AG09319 (cell line): ENCODE measurements at places on chromosomes 5 and 9.
A peak's percentile ranks its signal among the peaks of the same experiment; 100 is the strongest.

DNA sequence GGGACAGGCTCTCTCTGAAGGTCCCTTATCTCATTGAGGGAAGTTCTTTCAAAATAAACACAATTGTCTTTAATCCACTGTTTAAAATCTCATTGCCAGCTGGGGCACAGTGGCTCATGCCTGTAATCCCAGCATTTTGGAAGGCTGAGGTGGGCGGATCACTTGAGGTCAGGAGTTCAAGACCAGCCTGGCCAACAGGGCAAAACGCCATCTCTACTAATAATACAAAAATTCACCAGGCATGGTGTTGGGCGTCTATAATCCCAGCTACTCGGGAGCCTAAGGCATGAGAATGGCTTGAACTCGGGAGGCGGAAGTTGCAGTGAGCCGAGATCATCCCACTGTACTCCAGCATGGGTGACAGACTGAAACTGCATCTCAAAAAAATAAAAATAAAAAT is 8.3 kb upstream of the NDFIP1 start:
- no peak for DNase-seq

GRCh38 chr9:37511016-37512010 is 25.6 kb downstream of the POLR1E start:
- DNase-seq: no peak

DNA sequence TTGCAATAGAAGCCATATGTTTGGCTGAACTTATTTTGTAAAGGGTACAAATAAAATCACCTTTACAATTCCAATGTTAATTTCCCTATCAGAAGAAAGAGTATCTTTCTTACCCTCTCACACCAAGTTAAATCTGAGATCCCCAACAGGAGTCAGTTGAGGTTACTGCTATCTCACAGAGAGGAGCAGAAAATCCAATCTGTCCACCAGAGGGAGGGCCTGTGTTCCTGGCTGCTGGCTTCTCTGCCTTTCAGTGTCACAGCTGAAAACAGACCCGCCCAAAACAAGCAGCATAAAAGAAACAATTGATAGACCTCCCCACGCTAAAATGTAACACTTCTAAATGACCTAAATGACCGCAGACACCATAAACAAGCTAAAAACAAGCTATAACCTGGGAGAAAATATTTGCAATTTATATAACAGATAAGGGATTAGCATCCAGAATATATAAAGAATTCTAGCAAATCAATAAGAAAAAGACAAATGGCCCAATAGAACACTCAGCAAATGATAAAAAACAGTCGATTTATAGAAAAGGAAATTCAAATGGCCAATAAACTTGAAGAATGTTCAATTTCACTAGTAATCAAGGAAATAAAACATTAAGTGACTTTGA is 24.5 kb upstream of the MVB12B start:
- DNase-seq: peak; percentile 22

DNA sequence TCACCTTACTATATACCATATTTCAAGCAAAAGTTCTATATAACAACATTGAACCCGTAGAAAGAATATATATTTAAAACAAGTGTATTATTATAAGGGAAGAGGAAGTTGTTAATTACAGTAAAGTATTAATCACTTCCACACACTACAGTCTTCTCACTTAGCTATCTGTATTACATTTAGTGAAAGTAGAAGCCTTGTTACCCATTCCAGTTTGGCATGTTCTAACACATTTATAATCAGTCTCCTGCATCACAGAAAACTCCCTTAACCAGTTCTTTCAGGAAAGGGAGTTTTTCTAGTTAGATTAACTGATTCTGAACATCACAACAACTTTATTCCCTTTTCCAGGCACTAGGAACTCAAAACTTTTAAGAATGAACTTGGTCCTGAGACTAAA is 6.9 kb downstream of the RAB14 start:
- DNase-seq: no peak

DNA sequence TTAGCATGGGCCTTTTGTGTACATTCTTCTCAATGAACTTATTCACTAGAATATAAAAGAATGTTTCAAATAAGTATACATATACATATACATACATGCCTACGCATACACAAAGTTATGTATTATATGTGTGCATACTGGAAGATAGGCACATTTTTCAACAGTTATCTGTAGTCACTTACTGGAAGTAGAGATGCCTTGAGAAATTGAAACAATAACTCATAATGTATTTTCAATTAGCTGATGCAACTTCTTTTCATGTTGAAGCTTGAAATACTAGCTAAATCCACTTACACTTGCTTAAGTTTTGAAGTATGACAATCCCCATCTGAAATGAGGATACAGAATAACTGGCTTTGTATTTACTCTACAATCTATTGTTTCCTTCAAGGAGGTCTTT is 469.0 kb upstream of the PTGER4 start:
- no peak for DNase-seq

DNA sequence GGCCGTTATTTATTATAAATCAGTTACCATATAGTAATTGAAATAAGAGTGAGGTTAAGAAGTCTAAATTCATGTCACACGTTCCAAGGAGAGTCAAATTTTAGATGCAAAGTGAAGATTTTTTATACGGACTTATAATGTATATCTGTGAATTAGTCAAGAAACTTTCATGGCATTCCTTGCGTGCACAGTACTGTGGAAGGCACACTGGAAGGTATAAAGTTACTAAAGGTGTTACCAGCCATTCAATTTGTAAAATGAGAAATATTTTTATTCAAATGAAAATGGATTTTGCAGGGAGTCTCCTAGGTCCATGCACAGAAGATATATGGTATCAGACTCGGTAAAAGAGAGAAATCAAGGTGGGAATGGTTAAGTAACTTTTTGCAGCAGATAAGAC is 408.1 kb upstream of the CTNND2 start:
- no peak for DNase-seq

DNA sequence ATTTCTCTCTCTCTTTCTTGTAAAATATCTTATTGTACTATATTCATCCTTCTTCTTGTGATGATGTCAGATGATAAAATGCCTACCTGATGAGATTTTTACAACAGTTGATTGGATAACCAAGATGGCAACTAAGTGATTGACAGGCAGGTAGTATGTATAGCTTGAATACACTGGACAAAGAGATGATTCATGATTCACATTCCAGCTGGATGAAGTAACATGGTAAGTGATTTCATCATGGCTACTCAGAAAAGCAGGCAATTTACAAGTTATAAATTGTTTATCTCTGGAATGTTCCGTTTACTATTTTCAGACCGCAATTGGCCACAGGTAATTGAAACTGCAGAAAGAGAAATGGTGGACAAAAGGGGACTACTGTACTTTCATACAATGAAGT is 1471.7 kb upstream of the C9orf72 start:
- no peak for DNase-seq

DNA sequence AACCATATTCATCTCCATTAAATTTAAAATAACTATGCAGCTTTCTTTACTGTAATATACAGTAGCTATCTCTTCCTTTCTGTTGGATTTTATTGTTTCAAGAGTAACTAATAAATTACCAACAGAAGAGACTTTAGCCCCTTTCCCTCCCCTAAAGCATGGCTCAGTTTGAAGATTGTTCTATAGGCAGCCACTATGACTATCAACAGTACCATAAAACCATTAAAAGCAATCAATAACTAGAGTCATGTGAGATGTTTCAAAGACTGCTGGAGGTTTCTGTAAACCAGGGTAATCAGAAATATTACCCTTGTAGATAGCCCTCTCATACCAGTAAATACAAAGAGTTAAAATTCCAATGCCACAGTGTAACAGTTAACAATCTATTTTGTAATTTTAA is 73.0 kb downstream of the TMEM161B start:
- DNase-seq: no peak

- no peak for DNase-seq
Measured at GRCh38 chr9:126113756-126114408, 212.7 kb upstream of the MVB12B start.

- DNase-seq: no peak
Measured at GRCh38 chr9:98381311-98382103, 126.1 kb upstream of the TBC1D2 start.

DNA sequence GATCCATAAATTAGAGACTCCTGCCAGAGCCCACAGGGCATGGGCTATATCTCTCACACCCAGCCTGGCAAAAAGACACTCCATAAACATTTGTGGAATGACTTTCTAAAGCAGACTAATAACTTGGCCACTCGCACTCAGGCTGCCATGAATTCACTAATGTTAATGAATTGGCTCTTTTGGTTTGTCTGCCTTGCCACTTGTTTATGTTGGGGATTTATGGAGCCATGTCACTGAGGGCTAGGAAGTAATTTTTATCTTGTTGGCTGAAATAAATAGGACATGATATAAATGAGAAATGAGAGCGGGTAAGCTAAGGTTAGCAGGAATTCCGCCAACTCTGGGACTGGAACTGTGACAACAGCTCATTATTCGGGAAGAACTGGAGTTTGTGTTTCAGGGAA is 55.2 kb downstream of the DROSHA start:
- no peak for DNase-seq

GRCh38 chr5:9194509-9194908 is 351.4 kb downstream of the SEMA5A start:
- peak; percentile 47 for DNase-seq

DNA sequence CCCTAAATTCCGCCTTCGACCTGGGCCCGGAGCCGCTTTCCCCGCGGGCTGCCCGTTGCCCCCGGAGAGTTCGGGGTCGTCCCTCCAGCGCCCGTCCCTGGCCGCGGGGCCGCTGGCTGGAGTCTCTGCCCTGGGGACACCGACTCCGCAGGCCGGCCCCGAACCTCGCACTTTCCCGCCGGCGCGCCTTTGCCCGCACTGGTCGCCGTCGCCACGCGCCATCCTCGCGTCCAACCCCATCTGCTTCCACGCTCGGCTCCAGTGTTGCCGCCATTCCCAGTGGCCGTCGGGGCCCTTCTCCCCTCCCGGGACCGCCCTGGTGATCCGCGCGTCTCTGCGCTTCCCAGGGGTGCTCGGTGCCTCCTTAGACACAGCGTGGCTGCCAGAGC is 11.0 kb downstream of the LHX3 start:
- no peak for DNase-seq

- no peak for DNase-seq
Measured at GRCh38 chr5:162769019-162769418, 668.4 kb upstream of the CCNG1 start.

GRCh38 chr9:90880066-90880465 is 78.4 kb downstream of the SYK start:
- no peak for DNase-seq

DNA sequence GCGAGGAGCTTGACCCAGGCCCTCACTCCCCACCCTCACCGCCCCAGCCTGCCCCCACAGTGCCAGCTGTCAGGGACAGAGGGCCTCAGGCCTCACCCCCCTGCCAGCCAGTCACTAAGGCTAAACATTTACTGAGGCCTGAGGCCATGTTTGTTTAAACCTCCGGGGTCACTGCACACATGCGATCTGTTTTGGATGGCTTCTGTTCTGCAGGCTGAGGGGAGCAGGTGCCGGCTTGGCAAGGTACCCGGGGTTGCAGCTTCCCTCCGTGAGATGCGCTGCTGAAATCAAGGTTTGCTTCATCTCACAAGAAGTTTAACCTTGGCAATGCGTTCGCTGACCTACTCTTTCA is 103.3 kb upstream of the BOD1 start:
- no peak for DNase-seq

DNA sequence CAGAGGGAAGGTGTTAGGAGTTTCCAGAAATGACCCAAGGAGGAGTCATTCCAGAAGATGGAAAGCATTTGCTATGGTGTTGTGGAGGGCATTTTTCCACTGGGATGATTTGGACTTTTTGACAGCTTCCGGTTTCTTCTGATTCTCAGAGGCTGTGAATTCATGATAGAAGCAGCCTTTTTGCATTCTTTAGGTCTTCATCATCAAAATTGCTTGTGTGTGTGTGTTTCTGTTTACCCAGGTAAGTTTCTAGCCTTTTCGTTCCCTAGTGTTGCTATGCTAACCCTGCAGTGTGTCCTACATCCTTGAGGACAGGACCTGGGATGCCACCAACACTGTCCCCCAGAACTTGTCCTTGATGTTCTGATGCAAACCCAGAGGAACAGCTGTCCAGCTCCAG is 19.6 kb downstream of the IRX1 start:
- DNase-seq: no peak

DNA sequence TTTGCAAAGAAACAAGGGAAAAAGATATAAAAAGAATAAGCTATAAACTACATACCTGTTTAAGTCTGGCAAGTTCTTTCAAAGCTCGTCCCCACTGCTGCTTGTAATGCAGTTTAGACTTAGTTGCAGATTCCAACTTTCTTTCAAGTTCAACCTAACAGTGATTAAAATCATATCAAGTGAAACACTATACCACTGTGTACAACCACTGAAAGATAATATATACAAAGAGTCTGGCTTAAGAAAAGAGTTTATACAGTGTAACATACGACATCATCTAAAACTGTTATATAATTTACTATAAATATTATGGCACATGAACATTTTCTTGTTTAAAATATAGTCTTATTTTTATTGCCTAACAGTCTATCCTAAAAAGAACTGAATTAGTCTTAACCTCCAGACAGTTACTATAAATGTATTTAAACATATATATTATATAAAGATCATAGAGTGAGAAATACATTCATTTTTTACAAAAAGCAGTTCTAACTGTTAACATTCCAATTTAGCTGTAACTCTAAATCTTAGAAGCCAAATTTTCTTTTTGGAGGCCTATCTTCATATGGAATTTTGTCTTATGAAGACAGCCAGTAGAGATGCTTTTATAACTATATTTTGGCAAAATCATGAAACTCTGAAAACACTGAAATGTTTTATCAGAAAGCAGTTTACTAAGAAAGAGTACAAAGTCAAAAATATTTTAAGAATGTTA is 58.6 kb downstream of the CEP120 start:
- DNase-seq: no peak

- no peak for DNase-seq
Measured at GRCh38 chr5:69242215-69242927, 7.7 kb downstream of the CDK7 start.

- no peak for DNase-seq
Measured at GRCh38 chr5:17020678-17021601, 84.9 kb upstream of the MYO10 start.

DNA sequence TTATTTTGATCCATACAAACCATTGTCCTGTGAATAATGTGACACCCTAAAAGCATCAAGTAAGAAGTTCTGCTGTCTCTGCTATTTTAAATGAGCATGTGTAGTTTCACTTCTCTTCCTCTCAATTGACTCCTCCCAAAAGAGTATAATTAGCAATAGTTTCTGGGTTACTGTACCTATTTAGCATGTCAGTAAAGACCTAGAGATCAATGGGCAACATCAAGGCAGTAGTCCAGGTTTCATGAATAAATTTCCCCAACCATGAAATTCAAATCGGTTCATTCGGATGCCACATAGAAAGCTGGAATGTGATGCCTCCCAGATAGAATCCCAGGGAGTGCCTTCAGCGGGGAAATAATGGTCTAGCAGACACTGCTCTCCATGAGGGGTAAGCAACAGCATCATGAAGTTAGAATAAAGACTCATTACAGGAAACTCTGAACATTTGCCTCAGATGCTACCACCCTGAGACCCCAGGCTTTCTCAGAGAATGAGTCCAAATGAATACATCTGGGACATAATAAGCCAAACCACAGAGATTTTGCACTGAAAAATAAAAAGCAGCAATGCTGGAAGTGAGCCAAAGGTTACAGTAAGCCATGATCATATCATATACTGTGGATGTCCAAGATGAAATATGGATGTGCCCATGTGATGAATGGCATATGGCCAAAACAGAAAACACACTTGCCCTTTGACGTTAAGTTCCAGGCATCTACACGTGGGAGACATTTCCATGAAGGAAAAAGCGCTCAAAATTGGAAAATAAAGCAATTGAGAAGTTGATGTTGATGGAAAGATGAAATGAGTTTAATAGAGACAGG is 1107.0 kb upstream of the SEMA6A start:
- no peak for DNase-seq
